ENCODE measurements at places on chromosomes 5 and 9.
A peak's percentile ranks its signal among the peaks of the same experiment; 100 is the strongest.

DNA sequence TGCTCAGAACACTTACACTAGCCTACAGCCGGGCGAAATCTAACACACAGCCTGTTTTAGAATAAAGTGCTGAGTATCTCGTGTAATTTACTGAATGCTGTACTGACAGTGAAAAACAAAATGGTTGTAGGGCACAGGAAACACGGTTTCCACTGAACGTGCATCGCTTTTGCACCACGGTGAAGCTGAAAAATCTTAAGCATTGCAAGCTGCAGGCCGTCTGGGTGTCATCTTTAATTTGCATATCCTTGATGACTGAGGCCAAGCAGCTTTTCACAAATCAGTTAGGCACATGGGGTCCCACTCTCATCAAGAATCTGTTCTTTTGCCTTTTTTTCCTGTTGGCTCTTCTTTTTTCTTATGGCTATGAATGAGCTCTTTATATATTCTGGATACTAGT, 58.2 kb downstream of the CAMSAP1 start:
- DNase-seq = no peak

DNA sequence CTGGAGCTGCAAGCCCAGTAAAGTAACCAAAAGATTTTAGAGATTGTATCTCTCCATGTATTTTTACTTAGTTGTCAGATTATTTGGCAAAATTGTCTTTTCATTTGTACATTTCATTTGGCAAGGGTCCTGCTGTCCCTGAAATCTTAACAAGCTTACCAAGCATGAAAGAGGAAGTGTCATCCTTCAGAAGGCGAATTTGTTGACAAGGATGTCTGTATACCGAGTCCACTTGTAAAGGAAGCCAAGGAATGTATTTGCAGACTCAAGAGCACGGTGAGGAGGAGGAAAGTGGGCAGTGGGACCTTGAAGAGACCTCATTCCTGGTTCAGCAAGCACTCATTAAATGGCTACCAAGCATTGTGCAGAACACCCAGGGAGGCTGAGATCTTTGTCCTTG, 7.5 kb upstream of the OTULINL start:
- DNase-seq = no peak

DNA sequence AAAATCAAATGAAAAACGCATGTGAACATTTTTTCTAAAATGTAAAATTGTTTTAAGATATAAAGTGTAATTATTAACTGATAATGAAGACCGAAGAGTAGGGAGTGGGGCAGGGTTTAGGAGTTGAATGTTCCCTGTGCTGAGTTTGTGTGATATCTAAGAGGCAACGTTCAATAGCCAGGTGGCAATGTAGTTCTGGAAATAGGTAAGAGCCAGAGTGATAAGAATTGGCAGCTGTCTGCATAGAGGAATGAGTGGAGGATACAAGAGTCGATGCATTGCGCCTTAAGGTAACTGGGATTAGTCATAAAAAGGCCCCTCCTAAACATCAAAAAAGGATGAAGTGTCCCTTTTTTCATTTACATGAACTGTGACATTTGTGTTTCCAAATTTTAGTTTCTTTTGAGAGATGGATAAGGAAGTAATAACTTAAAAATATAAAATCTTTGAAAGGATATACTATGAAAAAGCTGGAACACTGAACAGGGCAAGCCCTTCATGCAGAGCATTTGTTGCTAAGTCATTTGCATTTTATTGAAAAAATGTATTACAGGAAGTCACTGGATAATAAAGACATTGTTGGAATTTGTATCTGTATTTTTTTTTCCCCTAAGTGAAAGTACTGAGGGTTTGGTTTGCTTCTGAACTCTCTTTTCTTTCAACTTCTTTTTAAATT, 659.3 kb downstream of the ACTL7B start:
- no peak for DNase-seq

GRCh38 chr5:149822301-149822700, 92.2 kb downstream of the PPARGC1B start:
- DNase-seq = no peak

GRCh38 chr5:1437876-1438559, 7.2 kb downstream of the SLC6A3 start:
- DNase-seq = no peak

DNA sequence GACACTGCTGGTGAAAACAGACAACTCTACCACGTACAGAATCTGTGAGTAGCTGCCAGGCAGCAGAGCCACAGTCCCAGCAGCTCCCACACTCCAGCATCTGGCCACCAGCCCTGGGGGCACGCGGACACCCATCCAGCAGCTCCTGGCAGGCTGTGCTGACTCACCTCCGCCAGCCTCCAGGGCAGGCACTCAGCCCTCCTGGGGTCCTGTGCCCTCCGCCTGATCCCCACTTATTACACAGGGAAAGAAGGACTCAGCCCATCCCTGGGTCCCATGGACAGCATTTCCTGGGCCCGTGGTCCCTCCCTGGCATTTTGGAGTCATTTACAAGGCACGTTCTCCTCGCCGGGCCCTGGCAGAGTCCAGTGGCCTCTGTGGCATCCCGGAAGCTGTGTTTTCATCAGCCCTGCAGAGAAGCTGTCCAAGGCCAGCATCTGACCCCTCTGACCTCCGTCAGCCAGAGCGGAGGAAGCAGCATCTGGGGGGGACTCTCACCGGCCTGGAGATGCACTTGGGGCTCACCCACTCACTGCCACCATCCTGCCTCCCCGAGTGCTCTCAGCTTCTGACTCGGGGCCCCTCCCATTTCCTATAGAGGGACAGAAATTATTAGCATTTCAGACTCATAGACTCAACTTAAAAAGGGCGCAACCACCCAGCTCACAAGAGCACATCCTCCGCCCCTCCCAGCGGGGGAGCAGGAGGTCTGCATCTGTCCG, 21.6 kb downstream of the PAEP start:
- no peak for DNase-seq

- peak; percentile 49 for DNase-seq
Observed at GRCh38 chr9:4774209-4774608, 18.5 kb upstream of the RCL1 start.

DNA sequence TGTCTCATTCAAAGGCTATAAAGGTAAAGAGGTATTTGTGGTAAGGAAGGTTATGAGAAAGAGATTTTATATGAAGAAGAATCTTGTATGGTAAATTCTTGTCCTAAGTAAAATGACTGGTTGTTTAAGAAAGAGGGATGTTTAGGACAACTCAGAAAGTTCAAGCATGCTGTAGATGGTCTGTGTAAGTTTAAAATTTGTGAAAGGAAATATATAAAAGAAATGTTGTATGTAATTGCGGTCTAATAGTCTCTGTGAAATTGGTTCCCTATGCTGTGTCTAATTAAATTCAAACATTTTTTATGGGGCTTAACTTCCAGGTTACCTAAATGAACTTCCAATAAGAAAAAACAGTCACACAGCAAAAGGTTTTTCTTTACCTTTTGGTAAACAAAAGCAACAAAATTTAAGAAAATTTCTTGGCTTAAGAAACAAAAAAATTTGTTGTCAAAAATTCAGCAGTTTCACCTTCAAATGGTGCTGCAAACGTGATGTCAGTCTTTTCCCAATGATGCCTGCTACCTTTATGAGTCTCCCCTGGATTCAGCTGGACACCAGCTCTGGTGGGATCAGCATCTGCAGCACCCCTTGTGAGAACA, 83.0 kb upstream of the FCN1 start:
- DNase-seq = no peak

GRCh38 chr9:89219637-89220036, 41.0 kb upstream of the SHC3 start:
- DNase-seq = no peak

DNA sequence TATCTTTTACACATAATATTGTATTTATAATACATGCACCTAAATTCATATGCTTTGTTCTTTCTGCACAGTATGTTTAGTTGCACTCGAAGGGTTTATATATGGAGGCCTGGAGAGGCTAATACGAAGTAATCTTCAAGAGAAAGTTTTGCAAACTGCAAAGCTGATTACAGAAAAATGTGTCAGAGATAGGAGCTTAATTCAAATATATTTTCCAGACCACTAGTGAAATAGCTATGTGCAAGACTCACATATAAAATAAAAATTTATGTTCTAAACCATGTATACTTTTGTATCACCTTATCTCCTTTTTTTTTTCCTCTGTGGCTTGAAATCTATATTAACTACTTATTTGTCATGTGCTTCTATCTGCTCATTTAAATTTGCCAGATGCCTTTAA, 313.8 kb downstream of the EFNA5 start:
- no peak for DNase-seq

DNA sequence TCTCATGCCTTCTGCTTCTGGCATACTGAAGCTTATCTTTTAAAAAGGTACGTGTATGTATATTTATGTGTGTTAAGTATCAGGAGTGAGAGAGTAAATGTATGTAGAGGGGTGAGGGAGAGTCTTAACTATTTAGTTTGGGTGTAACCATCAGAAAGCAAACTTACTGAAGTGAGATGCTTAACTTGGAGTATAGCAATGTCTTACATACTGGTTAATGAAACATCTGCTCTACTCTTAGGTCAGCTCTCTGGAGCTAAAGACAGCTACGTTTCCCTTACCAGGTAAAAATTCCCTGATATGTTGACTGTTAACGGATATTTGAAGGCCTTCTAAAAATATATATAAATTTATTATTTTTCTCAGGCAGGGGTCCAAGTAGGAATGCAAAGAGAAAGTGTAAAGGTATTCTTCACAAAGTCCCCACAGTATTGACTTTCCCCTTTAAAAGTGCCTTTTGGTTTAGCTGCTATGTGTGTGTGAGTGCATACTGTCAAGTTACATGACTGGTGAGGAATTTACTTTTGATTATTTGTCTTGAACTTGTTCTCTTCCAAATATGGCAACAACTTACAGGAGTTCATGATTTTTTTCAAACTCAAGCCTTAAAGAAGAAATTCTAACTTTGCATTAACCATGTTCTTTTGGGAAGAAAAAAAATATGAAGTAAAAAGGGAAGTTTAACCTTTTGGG, 12.3 kb upstream of the C5orf24 start:
- DNase-seq = peak; percentile 58

GRCh38 chr9:11063263-11063662, 450.5 kb upstream of the PTPRD start:
- no peak for DNase-seq

GRCh38 chr9:134391319-134392231, 65.3 kb downstream of the RXRA start:
- DNase-seq = no peak

- DNase-seq = no peak
Observed at GRCh38 chr5:132003170-132003744, 8.2 kb downstream of the ACSL6 start.

DNA sequence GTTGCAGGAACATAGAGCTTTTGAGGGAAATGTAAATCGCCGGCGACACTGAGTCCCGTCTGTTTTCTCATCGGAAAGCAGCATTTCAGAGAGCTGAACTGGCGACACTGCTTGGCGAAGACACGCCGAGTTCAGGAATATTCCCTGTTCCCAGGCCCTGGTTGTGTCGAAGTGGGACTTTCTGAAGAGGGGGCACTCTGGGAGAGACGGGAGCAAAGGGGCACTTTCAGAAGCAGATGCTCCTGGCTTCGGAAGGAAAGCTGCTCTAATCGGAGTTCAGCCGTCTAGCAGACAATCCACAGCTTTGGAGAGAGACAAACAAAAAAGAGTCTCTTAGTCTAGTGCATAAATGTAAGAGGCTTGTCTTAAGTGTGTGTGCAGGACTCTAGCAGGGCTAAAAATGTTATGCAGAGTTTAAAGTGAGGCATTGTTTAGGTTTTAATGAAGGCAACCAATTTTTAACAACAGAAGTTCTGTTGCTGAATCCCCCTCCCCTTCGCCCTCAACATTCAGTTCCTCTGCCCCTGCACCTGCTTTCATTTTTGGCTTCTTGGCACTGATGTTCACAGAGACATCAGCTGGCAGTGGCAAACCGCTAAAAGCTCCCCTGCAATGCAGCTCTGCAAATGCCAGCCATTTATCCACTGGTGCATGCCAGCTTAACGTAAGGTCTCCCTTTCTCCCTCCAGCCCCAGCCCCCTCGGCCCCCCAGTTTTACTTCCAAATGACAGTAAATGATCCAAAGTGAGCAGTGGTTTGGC, 289.5 kb upstream of the MPDZ start:
- DNase-seq = no peak

DNA sequence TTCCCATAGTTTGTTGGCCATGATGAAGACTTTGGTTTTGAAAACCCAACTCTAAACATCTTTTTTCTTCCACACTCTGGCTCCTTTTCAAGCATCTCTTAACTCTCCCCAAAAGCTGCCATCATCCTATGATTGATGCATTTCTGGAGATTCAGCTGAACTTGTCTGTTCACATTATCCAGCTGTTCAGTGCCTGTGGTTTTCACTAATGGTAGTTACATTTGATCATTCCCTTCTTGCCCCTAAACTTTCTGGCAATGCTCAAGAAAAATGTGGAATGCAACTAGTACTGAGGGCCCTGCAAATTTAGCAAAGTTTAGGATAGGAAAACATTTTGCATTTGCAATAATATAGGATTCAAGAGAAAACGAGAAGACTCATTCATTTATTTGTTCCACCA, 267.5 kb downstream of the ENC1 start:
- no peak for DNase-seq

DNA sequence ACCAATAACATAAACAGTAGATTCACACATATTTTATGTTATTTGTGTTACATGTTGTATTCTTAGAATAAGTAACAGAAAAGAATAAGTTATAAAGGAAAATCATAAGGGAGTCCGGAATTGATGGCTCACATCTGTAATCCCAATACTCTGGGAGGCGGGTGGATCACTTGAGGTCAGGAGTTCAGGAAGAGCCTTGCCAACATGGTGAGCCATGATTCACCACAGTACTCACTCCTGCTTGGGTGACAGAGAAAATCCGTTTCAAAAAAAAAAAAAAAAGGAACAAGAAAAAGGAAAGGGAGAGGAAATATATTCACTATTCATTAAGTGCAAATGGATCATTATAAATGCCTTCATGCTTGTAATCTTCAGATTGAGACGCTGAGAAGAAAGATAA, 533.3 kb upstream of the CDH9 start:
- no peak for DNase-seq

DNA sequence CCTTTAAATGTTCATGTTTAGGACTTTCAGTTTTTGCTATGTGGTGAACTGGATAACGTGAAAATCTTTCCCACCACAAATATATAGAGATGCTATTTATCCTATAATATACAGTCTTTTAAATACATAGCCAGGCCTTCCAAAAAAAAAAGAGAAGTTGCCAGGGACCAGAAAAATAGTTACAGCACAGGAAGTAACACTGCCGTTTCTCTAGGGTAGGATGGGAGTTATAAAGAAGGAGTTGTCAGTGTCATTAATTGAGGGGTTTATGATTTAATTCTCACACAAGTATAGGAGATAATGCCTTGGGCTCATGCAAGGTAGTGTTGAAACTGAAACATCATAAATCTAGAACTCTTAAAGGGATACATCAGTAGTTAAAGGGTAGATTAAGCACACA, 83.9 kb downstream of the LRRC70 start:
- no peak for DNase-seq
